ENCODE measurements at places on chromosomes 1 and 21.

- no peak overlapping the region for H3K4me3 ChIP-seq
- no peaks in the 10 kb centered on the region for H3K36me3 ChIP-seq
- DNase-seq: no peak
These were observed 84.2 kb upstream of the DISP3 start for GRCh38 chr1:11394592-11395245.

GRCh38 chr1:81554108-81554507, 246.6 kb upstream of the ADGRL2 start:
- H3K27ac ChIP-seq: no peak overlapping the region
- DNase-seq: no peak
- H3K27me3 ChIP-seq: no peaks in the 10 kb centered on the region

- no peak overlapping the region for H3K27ac ChIP-seq
- H3K4me3 ChIP-seq: no peak overlapping the region
- peaks cover 5% of the 10 kb centered on the region for H3K4me1 ChIP-seq
- H3K36me3 ChIP-seq: no peaks in the 10 kb centered on the region
- no peak for DNase-seq
These were observed 332.7 kb upstream of the SNX7 start for GRCh38 chr1:98328855-98329254.

GRCh38 chr1:227453631-227454355, 109.6 kb upstream of the ZNF678 start:
- no peak overlapping the region for H3K4me3 ChIP-seq
- no peaks in the 10 kb centered on the region for H3K4me1 ChIP-seq
- no peak overlapping the region for H3K27ac ChIP-seq
- peaks cover 27% of the 10 kb centered on the region for H3K27me3 ChIP-seq
- no peaks in the 10 kb centered on the region for H3K36me3 ChIP-seq

DNA sequence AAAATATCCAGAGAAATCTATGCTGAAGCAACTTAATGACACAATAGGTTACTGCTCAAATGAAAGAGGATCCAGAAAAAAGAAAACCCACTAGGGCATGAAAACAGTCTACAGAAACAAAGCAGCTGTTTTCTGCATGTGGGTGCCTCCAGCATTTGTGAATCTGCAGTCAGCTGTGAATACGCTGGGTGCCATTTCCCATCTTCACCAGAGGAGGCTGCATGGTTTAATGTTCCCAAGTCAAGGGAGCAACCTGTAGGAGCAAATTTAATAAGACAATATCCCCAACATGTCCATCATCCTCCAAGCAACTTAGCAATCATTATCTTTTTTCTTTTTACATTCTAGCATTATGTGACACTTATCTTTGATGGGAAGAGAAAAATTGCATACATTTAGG, 396.6 kb downstream of the BRINP2 start:
- no peaks in the 10 kb centered on the region for H3K36me3 ChIP-seq
- no peak overlapping the region for H3K27ac ChIP-seq
- no peak overlapping the region for H3K4me3 ChIP-seq
- no peaks in the 10 kb centered on the region for H3K27me3 ChIP-seq

GRCh38 chr1:119862276-119862675, 34.0 kb downstream of the ADAM30 start:
- peaks cover 22% of the 10 kb centered on the region for H3K27me3 ChIP-seq
- no peaks in the 10 kb centered on the region for H3K36me3 ChIP-seq
- H3K4me1 ChIP-seq: peaks cover 25% of the 10 kb centered on the region
- H3K27ac ChIP-seq: no peak overlapping the region
- DNase-seq: no peak
- H3K4me3 ChIP-seq: no peak overlapping the region

- H3K4me3 ChIP-seq: peak overlapping the region; percentile 97
- H3K4me1 ChIP-seq: peaks cover 38% of the 10 kb centered on the region
- peak overlapping the region; percentile 96 for H3K27ac ChIP-seq
These were observed 1.1 kb downstream of the TTC3 start for GRCh38 chr21:37074197-37074510.
